ENCODE measurements at places on chromosomes 7 and 10. TPM values are rescaled to one million over a fixed set of nuclear protein-coding genes. Genes with fewer than 3 reads are reported as not detected.

NRG3 gene
- 1.9 TPM for total RNA-seq

DRGX gene
- total RNA-seq = not detected

DNA sequence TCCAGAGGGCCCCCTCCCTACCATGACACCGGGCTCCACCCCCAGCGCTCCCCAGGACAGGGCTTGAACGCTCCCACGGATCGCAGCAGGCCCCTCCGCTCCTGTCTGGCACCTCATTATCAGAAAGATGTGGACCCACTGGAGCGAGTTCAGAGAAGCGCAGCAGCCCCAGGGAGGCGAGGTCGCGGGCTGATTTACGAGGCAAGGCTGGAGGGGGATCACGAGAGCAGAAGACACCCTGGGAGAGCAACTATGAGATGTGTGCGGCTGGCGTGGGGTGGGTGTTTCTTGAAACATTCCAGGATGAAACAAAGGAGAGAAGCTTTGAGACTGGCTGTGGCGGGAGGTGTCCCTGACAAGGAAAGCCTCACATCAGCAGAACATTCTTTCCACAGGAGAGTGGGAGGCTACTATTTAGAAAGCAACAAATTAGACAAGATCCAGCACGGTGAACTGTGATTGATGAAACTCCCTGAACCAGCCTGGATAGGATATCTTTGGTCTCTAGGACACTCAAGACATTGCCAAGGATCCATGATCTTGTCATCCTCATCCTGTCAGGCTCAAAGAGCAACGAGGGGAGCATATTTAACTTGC lies 66.0 kb downstream of the JCAD start:
- H3K4me3 ChIP-seq = no peak overlapping the region
- no peak for DNase-seq

DNA sequence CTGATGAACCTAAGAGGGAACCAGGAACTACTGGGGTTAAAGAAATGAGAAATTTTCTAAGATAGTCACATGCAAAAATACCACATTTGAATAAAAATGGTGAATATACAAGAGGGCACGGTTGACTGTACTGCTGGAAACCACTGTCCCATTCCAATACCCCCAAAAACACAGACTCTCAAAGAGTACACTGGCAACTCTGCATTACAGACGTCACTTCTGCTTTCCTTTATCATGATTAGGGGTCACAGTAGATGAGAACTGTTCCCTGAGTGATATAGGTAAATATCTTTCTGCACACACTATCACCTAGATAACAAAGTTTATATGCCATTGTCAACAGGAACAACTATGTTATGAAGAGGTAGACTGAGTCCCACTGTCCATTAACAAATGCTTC lies 69.5 kb downstream of the RAPGEF5 start:
- H3K27me3 ChIP-seq = no peaks in the 10 kb centered on the region
- no peak overlapping the region for H3K4me3 ChIP-seq
- no peak overlapping the region for H3K27ac ChIP-seq
- no peak for DNase-seq
- no peaks in the 10 kb centered on the region for H3K36me3 ChIP-seq

TEX47 gene
- total RNA-seq = not detected

DNA sequence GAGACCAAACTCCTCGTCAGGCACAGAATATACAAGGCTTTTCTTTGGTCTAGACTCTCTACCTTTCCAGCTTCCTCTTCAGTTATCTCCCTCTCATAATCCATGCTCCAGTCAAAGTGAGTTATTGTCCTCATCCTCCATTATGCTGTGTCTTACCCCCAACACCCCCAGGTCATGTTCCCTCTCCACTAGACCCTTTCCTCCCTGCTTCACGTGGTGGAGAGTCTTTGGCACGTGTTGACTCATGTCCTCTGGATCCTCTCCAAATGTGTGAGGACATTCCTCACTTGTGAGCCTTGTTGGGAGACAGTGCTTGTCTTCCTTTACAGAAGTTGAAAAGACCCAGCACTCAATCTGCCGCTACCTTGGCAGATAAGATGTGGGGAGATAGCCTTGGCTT lies 36.0 kb upstream of the DLD start:
- H3K27me3 ChIP-seq = no peaks in the 10 kb centered on the region
- DNase-seq = no peak
- H3K4me1 ChIP-seq = no peaks in the 10 kb centered on the region
- H3K36me3 ChIP-seq = no peaks in the 10 kb centered on the region

ZSCAN21 gene
- 29.0 TPM for total RNA-seq

DNA sequence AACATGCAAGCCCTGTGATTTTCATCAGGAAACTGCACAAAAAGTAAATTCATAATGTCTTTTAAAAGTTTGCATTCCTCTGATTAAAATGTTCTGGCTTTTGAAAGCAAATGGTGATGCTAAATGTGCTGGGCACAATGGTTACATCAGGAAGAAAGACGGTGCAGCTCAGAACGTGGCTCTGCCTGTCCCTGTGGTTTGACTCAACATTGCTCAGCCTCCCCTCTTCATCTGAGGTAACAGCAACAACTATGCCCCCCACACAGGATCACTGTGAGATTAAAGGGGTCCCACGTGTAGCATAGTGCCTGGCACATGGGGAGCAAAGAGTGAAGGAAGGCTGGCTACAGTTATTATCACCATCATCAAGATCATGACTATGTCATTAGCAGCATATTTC lies 44.0 kb downstream of the PARD3 start:
- H3K4me1 ChIP-seq = peaks cover 10% of the 10 kb centered on the region
- DNase-seq = no peak
- no peak overlapping the region for H3K27ac ChIP-seq
- no peaks in the 10 kb centered on the region for H3K36me3 ChIP-seq
- no peak overlapping the region for H3K4me3 ChIP-seq
- H3K27me3 ChIP-seq = no peaks in the 10 kb centered on the region

DNA sequence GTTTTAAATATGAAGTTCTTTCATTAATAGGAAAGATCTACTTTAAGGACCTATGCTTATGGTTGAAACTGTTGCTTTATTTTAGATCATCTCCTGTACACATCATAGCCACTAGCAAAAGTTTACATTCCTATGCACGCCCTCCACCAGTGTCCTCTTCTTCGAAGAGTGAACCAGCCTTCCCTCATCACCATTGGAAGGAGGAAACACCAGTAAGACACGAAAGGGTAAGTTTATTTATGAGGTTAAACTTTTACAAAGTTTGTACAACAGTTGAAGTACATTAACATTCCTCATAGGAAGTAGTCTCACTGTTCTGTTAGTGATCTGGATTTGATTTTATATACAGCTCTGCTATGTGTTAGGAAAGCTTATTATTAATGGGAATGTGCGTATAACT lies 16.9 kb downstream of the HBP1 start:
- H3K27ac ChIP-seq = no peak overlapping the region
- H3K4me3 ChIP-seq = no peak overlapping the region
- no peaks in the 10 kb centered on the region for H3K4me1 ChIP-seq
- no peak for DNase-seq
- H3K27me3 ChIP-seq = no peaks in the 10 kb centered on the region

DNA sequence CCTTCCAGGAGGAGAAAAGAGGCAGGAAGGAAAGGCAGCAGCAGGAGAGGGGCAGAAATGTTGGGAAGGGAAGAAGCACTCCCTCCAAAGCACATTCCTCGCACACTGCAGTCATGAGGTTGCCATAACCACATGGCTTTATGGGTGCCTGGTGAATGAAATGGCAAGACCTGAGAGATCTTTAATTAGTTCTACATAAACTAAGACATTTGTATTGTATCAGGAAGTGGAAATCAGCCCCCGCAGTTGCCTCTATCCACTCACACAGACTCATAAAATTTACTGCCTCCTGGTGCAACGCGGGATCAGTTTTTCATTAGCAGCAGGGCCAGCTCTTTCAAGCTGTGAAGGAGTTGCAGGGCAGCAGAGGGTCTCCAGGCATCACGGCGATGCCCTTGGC lies 106.4 kb downstream of the COL13A1 start:
- H3K36me3 ChIP-seq = no peaks in the 10 kb centered on the region
- no peak overlapping the region for H3K27ac ChIP-seq
- peaks cover 16% of the 10 kb centered on the region for H3K4me1 ChIP-seq
- H3K27me3 ChIP-seq = no peaks in the 10 kb centered on the region
- H3K4me3 ChIP-seq = no peak overlapping the region

- no peak overlapping the region for H3K4me3 ChIP-seq
- H3K27me3 ChIP-seq = peaks cover 74% of the 10 kb centered on the region
- H3K4me1 ChIP-seq = peaks cover 18% of the 10 kb centered on the region
- no peak for DNase-seq
These were observed 2.4 kb downstream of the RBM20 start for GRCh38 chr10:110646417-110647135.

DNA sequence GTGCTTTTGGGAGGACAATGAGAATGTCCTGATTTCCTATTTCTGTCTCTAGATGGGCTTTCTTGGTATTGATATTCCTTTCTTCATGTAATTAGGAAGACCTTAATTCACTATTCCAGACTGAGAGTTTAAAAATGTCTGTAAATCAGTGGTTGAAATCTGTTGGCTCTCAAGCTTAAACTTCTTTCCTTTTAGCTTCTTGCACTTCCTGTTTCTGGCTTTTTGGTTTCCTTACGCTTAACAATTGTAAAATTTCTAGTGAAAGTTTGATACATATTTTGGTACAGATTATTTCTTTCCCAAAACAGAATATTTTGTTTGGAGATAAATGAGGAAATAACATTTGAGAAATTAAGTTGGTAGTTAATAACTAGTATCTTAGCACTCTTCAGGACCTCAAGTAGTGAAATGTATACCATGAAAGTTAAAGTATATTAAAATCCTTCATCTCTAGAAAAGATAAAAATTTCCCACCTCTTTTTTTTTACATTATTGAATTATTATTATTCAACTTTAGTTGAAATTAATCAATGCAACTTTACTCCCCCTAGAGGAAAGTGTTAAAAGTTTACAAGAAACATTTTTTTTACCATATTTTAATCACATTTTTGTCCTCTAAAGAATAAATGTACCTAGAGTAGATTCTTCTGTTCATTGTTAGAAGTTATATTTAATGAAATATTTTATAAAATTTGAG lies 137.2 kb downstream of the PHTF2 start:
- H3K4me3 ChIP-seq = no peak overlapping the region
- DNase-seq = no peak
- no peaks in the 10 kb centered on the region for H3K27me3 ChIP-seq
- no peak overlapping the region for H3K27ac ChIP-seq
- H3K36me3 ChIP-seq = no peaks in the 10 kb centered on the region
- H3K4me1 ChIP-seq = no peaks in the 10 kb centered on the region

GRCh38 chr7:11716185-11716584 lies 115.8 kb downstream of the THSD7A start:
- H3K4me1 ChIP-seq = no peaks in the 10 kb centered on the region
- no peak overlapping the region for H3K27ac ChIP-seq
- no peaks in the 10 kb centered on the region for H3K36me3 ChIP-seq
- H3K4me3 ChIP-seq = no peak overlapping the region

DNA sequence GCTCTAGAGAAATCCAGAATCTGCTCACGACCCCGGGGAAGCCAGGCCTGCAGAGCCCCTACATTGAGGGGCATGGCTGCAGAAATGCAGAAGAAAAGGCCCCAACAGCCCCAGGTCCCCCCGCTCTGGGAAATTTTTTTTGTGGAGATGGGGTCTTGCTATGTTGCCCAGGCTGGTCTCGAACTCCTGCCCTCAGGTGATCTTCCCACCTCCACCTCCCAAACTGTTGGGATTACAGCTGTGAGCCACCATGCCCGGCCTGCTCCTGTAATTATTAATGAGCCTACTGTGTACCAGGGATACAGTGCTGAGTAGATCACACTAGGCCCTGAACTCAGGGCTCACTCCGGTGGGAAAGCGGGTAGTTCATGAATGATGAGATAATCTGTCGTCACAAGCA lies 29.9 kb downstream of the TNRC18 start:
- no peak overlapping the region for H3K4me3 ChIP-seq
- H3K4me1 ChIP-seq = no peaks in the 10 kb centered on the region
- H3K27ac ChIP-seq = no peak overlapping the region
- DNase-seq = no peak
- no peaks in the 10 kb centered on the region for H3K27me3 ChIP-seq
- H3K36me3 ChIP-seq = no peaks in the 10 kb centered on the region

ZMIZ2 gene
- total RNA-seq = 7.6 TPM

CLDN4 gene
- not detected for total RNA-seq

GJC3 gene
- total RNA-seq = not detected

DNA sequence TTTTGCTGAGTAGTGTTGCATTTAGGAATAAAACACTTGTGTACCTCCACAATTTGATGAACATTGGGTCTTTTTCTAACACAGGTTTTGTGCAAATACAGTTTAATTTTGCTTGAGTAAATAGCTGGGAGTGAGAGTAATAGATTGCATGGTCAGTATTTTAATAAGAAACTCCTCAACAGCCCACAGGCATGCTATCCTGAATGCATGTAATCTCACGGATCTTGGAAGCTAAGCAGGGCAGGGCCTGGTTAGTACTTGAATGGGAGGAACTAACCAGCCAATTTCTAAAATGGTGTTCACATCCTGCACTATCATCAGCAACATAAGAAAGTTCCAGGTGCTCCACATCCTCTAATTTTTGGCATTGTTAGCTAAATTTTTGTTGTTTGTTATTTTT lies 685.4 kb upstream of the MBL2 start:
- no peaks in the 10 kb centered on the region for H3K36me3 ChIP-seq
- no peaks in the 10 kb centered on the region for H3K27me3 ChIP-seq
- no peak overlapping the region for H3K4me3 ChIP-seq

DNA sequence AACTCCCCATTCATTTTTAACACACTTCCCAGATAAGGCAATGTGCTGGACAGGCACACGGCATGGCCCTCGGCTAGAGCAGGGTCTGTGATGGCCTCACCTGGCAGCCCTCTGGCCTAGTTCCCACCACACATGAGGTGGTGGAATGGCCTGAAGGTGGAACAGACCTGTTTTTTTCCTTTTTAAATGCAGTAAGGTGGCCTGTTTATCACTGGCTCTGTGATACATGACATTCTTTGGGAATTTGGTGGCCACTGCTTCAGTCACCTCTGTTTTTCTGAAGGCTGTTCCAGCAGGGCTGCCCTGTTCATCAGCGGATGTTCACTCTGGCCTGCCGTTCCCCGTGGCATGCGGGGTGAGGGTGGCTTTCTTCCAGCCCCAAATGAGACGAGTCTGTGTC lies 36.6 kb downstream of the SHH start:
- no peaks in the 10 kb centered on the region for H3K4me1 ChIP-seq
- no peaks in the 10 kb centered on the region for H3K27me3 ChIP-seq
- DNase-seq = no peak

FOXI2 gene
- total RNA-seq = not detected

DNA sequence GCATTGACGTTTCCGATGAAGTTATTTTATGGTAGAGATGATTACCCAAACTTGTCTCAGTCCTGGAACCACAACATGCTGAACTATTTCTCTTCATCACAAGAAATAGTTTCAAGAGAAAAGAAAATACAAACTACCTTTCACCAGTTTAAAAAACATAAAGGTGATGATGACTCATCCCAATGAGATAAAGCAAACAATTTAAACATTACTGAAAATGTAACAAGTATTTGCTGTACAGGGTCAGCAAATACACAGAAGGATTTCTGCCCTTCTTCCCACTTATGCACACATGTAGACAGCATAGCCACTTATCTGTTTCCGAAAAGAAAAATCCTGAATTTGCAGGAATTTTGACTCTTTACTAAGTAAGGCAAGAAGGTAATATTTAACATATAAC lies 50.8 kb downstream of the RHOBTB1 start:
- no peak for DNase-seq
- H3K4me1 ChIP-seq = no peaks in the 10 kb centered on the region
- no peaks in the 10 kb centered on the region for H3K36me3 ChIP-seq
- H3K27ac ChIP-seq = no peak overlapping the region
- H3K4me3 ChIP-seq = no peak overlapping the region

All from neural progenitor cell (in vitro differentiated cells).